ENCODE measurements at places on chromosomes 4 and X. TPM values are rescaled to one million over a fixed set of nuclear protein-coding genes. Genes with fewer than 3 reads are reported as not detected.

The ATOH1 gene
- polyA plus RNA-seq: not detected

The PPEF2 gene
- polyA plus RNA-seq: not detected

The F9 gene
- polyA plus RNA-seq: not detected

The KLHL4 gene
- 1.3 TPM for polyA plus RNA-seq

The GNRHR gene
- polyA plus RNA-seq: 0.05 TPM

The APLN gene
- 0.41 TPM for polyA plus RNA-seq

The GUCY1A1 gene
- 0.32 TPM for polyA plus RNA-seq

The LRIT3 gene
- 0.01 TPM for polyA plus RNA-seq

The CCKAR gene
- not detected for polyA plus RNA-seq

The ARR3 gene
- polyA plus RNA-seq: not detected

The MAGIX gene
- 1.3 TPM for polyA plus RNA-seq

The IL2 gene
- polyA plus RNA-seq: not detected

The IL21 gene
- not detected for polyA plus RNA-seq

The CXCL3 gene
- 9.0 TPM for polyA plus RNA-seq

The AFP gene
- polyA plus RNA-seq: 0.09 TPM

The SRPX2 gene
- polyA plus RNA-seq: 6.3 TPM

The MAML3 gene
- 0.57 TPM for polyA plus RNA-seq

The METAP1 gene
- 73.3 TPM for polyA plus RNA-seq

The TRMT10A gene
- 3.3 TPM for polyA plus RNA-seq

The TRPC3 gene
- not detected for polyA plus RNA-seq

The DSPP gene
- polyA plus RNA-seq: not detected

The TLR6 gene
- 0.53 TPM for polyA plus RNA-seq

The RAB28 gene
- 9.6 TPM for polyA plus RNA-seq

The BEND4 gene
- polyA plus RNA-seq: not detected

The SPP1 gene
- 1.3 TPM for polyA plus RNA-seq

The ATP10D gene
- polyA plus RNA-seq: 30.2 TPM

The PLP2 gene
- polyA plus RNA-seq: 629 TPM

The PF4V1 gene
- not detected for polyA plus RNA-seq

The DUSP9 gene
- 0.59 TPM for polyA plus RNA-seq

The MSX1 gene
- polyA plus RNA-seq: 0.17 TPM

The CCDC160 gene
- polyA plus RNA-seq: not detected

The ZNF157 gene
- 0.12 TPM for polyA plus RNA-seq

The HHIP gene
- 1.2 TPM for polyA plus RNA-seq

The CACNA1F gene
- not detected for polyA plus RNA-seq

The LINC00632 gene
- polyA plus RNA-seq: 0.02 TPM

The RAB9A gene
- 31.8 TPM for polyA plus RNA-seq

Data from mammary epithelial cell (primary cell).